ENCODE measurements at places on chromosomes 6 and 20.

DNA sequence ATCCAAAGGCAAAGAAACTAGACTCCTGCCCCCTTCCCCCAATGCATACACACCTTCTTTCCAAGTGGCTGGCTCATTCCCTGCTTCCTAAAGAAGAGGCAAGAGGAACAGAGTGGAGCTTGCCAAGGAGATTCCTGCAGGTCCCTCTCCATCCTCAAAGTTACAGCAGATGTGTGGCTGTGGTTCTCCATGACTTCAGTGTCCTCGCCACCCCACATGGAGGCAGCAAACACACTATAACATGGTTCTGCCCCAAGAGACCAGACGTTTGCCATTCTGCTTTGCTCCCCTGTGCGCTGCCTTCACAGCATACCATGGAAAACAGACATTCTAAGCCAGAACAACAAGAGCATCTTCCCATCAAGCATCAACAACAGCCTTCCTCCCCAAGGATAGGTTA, 84.4 kb downstream of the BACH2 start:
- no peak for DNase-seq

GRCh38 chr6:157246771-157247484, 76.4 kb downstream of the TMEM242 start:
- DNase-seq, result no peak

- no peak for DNase-seq
These were observed 165.2 kb downstream of the HAO1 start for GRCh38 chr20:7775072-7775471.

GRCh38 chr6:168765752-168766151, 324.8 kb downstream of the SMOC2 start:
- no peak for DNase-seq

DNA sequence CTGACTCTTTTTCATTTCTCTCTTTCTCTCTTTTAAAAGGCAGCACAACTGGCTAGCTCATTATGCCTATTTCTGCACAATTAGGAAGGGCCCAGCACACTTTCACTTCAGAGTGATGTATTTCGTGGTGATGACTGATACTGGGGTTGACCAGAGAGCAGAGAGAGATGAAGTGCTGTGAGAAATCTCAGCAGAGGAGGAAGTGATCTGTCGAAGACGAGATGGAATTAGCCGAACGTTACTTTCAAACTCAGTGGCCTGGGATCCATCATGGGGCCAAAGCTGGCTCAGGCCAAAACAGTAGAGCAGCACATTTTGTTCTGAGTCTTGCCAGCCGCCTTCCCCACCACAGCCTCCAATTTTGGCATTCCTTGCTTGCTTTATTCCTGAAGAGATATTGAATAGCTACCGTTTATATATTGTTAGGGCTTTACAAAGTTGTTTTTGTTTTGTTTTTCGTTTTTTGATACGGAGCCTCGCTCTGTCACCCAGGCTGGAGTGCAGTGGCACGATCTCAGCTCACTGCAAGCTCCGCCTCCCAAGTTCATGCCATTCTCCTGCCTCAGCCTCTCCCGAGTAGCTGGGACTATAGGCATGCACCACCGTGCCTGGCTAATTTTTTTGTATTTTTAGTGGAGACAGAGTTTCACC, 213.2 kb upstream of the ECI2 start:
- no peak for DNase-seq

DNA sequence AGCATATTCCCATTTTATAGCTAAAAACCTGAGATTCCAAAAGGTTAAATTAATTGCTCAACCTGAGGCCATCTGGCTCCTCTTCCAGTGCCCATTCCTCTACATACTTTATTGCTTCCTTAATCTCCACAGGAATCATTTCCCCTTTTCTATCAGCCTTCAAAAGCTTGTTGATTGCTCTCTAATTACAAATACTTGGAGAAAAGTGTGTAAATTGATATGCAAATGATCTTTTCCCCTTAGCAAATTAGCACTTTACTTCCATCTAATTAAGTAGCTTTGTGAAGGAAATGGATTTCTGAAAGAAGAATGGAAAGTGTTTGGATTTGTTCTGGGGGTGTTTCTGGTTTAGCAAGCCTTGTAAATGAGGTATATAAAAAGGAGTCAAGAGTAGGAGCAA, 323.3 kb downstream of the GRIK2 start:
- no peak for DNase-seq

- DNase-seq, result no peak
These were observed 39.7 kb upstream of the TULP1 start for GRCh38 chr6:35552285-35552917.

DNA sequence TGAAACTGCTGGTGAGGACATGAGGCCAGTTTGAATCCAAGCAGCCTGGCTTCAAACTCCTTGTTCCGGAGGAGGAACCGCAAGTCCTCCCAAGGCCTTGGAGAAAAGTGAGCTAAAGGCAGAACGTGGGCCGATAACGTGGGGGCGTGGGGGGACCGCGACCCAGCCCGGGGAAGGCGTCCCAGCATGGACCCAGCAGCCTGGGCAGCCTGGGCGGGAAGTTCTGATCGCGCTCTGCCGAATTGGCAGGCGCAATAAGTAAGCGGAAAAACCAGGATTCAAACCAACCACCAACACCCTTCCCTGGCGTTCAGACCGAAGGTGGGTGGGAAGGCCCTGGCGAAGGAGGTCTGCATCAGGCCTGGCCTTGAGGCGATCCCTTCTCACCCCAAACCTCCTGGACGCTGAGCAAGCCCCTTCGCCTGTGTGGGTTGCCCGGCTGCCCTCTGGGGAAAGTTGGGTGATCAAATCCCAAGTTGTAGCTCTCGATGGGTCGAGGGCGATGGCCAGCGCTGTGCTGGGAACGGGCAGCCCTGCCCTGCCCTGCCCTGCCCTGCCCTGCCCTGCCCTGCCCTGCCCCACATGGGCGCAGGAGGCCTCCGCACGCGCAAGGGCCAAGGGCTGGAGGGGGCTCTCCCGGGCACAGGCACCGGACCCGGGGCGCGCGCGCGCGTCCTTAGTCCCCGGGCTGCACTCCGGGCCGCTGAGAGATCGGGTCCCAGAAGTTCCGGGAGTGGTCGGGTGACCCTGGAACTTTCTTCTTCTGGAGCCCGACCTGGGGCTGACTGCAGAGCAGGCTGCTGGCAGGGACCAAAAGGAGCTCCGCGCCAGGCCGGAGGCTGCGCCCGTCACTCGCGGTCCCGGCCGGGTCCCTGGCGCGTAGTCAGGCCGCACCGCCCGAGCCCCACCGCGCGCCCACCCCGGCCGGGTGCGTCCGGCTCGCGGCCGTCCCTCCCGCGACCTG, 637 bp upstream of the SLC22A3 start:
- DNase-seq, result no peak

DNA sequence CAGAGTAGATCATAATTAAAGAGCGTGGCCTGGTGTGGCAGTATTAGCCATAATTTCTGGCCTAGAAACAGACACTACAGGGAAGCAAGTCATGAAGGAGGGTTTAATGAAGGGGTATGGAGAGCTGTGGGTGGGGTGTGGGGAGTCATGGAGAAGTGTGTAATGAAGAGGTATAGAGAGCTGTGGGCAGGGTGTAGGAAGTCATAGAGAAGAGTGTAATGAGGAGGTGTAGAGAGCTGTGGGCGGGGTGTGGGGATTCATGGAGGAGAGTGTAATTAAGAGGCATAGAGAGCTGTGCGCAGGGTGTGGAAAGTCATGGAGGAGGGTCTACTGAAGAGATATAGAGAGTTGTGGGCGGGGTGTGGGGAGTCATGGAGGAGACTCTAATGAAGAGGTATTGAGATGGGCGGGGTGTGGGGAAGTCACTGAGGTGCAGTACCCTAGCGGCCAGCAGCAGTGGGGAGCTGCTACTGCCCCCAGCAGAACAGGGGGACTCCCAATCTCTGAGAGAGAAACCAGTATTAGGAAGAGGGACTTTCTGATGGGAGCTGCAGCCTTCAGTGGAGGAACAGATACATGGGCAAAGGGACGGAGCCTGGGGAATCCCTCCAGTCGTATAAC, 145.4 kb upstream of the FOXA2 start:
- DNase-seq, result no peak

DNA sequence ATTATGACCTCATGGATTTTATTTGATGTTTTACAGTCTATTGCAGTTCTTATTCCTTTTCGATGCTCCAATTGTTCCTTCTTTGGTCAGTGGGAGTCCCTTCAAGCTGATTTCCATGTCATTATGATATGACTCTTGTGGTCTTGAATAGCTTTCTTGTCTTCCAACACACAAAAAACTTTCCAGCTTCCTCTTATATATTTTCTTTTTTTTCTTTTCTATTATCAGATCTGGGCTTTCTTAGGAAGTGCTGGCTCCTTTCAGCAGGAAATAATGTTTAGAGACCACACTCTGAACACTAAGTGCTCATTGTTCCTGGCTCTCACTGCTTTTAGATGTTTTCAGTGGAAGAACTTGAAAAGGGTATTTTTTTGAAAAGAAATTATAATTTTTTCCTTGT, 3.1 kb upstream of the SLC17A1 start:
- no peak for DNase-seq

- DNase-seq, result no peak
These were observed 7.6 kb downstream of the CEBPB start for GRCh38 chr20:50198180-50198666.

GRCh38 chr6:68235326-68235784, 399.7 kb upstream of the ADGRB3 start:
- DNase-seq, result no peak

GRCh38 chr6:114449659-114450058, 106.8 kb upstream of the HS3ST5 start:
- DNase-seq, result no peak

- no peak for DNase-seq
These were observed 3.2 kb downstream of the NHLRC1 start for GRCh38 chr6:18119236-18119635.

- no peak for DNase-seq
These were observed 37.0 kb upstream of the BTBD3 start for GRCh38 chr20:11880680-11881079.

DNA sequence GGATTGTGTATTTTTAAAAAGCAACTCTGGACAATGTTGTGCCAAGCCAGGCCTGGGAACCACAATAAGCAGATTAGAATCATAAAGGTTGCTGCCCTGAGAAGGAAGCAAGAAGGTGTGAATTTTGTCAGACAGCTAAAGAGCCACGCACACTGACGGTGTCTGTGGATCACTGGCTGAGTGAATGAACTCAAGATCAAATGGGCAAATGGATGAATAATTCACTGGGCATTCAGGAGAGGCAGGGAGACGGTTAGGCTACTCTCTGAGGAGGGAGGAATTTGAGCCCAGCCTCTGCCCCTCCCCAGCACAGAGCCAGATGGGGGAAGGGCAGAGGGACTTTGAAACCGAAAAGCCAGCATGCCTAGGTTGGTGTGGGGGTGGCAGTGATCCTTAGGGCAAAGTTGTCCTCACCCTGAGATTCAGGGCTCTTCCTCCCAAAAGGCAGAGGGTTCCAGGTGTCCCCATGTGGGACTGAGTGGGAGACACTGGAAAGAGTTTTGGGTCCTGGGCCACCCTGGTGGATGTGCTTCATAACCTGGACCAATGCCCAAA, 19.5 kb upstream of the SLC22A7 start:
- DNase-seq, result no peak

- DNase-seq, result no peak
These were observed 93.6 kb upstream of the UST start for GRCh38 chr6:148653138-148653776.

GRCh38 chr6:16505711-16506357, 255.4 kb downstream of the ATXN1 start:
- no peak for DNase-seq

DNA sequence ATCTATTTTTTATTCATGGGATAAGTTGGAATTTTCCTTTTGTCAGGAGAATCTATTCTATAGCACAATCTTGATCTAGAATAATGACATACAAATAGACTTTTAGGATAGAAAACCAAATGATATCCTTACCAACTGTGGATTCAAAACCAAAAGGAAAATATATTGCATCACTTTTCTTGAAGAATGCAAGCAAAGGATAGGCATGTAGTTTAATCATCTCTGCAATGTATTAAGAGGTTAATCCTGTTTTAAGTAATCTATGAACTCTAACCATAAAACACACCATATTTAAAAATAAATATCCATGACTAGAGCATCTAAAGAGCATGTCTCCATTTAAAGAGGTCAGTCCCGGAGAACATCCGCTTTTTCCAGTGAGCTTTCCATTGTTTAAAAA, 106.7 kb upstream of the CNKSR3 start:
- no peak for DNase-seq

DNA sequence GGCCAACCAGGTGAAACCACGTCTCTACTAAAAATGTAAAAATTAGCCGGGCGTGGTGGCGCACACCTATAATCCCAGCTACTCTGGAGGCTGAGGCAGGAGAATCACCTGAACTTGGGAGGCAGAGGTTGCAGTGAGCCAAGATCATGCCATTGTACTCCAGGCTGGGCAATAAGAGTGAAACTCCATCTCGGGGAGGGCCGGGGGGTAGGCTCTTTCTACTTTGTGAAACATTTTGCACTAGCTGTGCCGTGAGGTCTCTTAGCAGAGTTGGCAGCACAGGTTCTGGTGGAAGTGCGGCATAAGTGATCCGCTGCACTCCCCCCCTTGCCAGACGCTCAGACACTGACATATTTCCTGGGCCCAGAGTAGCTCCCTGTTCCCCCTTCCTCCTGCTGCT, 24.5 kb downstream of the PSMG4 start:
- no peak for DNase-seq

GRCh38 chr20:47817573-47817972, 32.3 kb upstream of the SULF2 start:
- no peak for DNase-seq

DNA sequence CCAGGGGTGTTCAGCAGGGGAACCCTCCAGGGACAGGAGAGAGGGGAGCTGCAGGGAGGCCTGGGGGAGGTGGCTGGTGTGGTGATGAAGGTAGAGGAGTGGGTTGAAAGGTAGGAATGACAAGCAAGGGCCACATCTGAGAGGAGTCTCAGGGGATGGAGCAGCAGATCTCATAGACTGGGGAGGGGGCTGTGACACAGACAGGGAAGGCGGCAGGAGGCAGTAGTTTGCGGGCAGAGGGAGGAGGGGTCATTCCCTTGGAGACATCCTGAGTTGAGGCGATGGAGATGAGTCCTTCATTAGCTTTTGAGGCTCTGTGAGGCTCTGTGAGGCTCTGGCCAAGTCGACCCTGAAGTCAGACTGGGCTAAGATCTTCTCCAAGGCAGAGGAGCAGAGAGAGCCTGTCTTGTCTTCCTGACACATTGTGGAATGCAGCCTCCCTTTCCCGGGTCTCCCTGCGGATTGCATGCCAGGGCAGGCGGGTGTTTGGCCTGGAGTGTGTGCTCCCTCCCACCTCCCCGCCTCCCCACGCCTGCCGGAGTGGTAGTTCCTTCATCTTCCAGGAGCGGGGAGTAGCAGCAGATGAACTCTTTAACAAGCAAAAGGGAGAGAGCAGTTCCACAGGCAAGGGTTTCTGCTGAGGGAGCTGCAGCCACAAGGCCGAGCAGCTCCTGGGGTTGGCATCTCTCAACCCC, 34.3 kb upstream of the MLN start:
- DNase-seq, result no peak

DNA sequence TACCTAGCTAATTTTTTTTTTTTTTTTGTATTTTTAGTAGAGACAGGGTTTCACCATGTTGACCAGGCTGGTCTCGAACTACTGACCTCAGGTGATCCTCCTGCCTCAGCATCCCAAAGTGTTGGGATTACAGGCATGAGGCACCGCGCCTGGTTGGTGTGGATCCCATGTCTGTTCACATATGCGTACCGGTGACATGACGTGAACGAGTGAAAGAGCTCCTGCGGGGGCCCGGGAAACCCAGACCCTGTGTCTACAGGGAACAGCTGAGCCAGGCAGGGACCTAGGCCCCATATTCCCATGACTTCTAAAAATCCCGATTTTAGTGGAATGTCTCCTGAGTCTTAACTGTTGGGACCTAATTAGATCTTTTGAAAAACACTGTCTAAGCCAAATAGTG, 33.1 kb downstream of the VSTM2L start:
- DNase-seq, result no peak

Measured in heart left ventricle (tissue), 16 donors.